ENCODE measurements at places on chromosomes 5 and 9. TPM values are rescaled to one million over a fixed set of nuclear protein-coding genes. Genes with fewer than 3 reads are reported as not detected.
A peak's percentile ranks its signal among the peaks of the same experiment; 100 is the strongest.

Gene OBP2B
- not detected for total RNA-seq

Gene ATP10B
- 4.7 TPM for total RNA-seq

Gene WDR55
- total RNA-seq, result 14.2 TPM

Gene GFM2
- total RNA-seq, result 61.0 TPM

Gene DNAH5
- 5.5 TPM for total RNA-seq

Gene PCDHB3
- total RNA-seq, result 10.3 TPM

Gene PDCD1LG2
- total RNA-seq, result 0.62 TPM

Gene FAM163B
- 16.5 TPM for total RNA-seq

Gene KLF4
- total RNA-seq, result 1.9 TPM

Gene PPP2R2B
- 141 TPM for total RNA-seq

Gene TYRP1
- 0.31 TPM for total RNA-seq

Gene OTP
- total RNA-seq, result not detected

DNA sequence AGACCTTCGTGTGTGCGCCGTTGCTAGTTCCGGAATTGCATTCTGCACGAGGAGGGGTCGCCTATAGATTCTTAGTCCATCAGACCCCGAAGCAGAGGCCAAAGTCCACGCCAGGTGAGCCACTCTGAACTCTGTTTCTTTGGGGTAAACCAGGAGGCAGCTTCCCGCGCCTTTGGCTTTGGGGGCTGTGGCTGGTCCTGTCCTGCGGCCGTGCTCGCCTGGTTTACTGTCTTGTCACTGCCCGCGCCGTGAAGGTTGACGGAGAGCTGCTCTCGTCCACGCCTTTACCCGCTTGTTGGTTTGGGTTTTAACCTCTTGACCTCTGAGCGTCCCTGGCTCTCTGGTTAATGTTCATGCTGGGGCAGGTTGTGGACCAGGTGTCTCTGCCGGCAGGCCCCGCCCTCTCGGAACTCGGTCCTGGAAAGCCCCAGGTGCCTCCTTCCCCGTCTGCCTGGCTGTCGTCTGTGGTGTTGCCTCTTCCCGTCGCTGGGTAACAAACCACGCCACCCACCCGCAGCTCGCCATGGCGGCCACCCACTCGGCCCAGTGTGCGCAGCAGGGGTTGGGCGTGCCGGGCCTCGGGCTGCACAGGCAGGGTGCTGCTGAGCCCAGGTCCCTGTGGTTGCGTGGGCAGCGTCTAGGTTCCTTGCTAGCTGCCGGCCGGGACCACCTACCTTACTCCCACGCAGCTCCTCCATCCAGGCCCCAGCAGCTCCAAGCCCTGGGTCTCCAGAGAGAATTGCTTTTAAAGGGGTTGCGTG, 44.6 kb upstream of the CACNA1B start:
- no peak for DNase-seq

- DNase-seq, result no peak
Measured at GRCh38 chr5:6084376-6084775, 294.0 kb downstream of the MED10 start.

- no peak for DNase-seq
Measured at GRCh38 chr5:52007230-52007858, 624.1 kb downstream of the ISL1 start.

DNA sequence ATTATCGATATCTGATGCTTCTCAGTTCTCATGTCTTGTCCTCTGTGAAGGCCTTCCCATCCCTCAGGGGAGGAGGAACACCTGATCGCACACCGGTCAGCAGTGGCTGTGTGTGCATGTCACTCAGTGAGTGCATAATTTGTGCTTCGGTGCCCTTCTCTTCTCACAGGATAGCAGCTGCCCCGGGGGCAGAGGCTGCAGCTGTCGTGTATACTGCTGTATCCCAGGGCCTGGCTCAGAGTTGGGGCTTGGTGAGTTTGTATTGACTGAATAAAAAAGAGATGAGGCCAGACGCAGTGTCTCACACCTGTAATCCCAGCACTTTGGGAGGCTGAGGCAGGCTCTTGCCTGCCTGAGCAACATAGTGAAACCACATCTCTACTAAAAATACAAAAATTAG, 49.7 kb upstream of the NCS1 start:
- DNase-seq, result no peak

GRCh38 chr9:111356481-111357244, 26.6 kb upstream of the OR2K2 start:
- peak; percentile 7 for DNase-seq

- DNase-seq, result no peak
Measured at GRCh38 chr9:88418715-88419540, 30.7 kb downstream of the SPIN1 start.

DNA sequence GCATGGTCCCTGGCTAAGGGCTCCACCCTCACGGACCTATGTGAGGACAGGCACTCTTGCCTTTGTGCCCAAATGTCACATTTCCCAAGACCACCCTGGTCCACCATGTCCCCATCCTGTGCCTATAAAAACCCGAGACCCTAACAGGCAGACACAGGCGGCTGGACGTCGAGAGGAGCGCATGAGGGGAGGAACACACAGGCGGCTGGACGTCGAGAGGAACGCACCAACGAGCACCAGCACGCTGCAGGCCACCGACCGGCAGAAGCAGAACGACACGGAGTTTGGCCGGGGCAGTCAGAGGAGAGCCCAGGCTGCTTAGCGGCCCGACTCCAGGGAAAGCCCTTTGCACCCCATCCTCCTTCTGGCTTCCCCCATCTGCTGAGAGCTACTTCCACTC, 119.9 kb downstream of the ADAMTS2 start:
- no peak for DNase-seq

- no peak for DNase-seq
Measured at GRCh38 chr9:14722391-14723035, at the start of gene CER1. TSS of gene CER1 (minus strand) at chr9:14722733. CDS start at chr9:14722672, 61 bp downstream.

- no peak for DNase-seq
Measured at GRCh38 chr9:35272989-35273388, 111.2 kb downstream of the UNC13B start.

GRCh38 chr5:1054799-1055775, 46.5 kb downstream of the NKD2 start:
- DNase-seq, result no peak

DNA sequence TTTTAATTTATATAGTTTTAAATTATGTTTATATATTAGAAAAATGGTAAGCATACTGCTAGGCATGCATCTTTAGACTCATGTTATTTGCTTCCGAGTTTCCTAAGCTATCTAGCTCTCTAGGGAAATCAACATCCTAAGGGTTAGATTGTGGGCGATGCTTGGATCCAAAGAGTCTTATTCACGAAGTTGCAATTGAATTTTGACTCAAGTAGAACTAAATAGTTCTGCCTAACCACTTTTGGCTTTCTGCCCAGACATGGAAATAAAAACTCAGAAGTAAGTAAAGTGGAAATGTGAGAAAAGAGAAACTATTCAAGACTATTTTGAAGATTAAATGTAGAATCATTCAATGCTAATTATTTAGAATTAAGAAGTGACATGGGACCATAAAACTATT, 440.4 kb downstream of the CDH18 start:
- no peak for DNase-seq

GRCh38 chr5:172775326-172776234, 4.6 kb upstream of the DUSP1 start:
- no peak for DNase-seq

DNA sequence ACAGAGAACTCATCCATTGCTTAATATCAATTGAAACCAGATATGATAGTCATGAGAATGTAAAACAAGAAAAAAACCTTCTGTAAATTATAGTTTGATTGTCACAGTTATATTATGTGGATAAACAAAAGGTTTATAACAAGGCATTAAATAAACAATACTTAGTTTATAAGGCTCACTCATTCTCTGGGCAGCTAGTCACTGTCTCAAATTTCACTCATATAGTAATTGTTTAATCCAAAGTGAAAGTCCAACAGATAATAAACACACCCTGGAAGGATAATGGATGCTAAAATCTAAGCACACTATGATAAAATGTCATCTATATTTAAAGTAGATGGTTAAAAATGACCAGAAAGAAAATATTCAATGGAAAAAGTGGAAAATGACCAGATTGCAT, 30.8 kb upstream of the SLC12A2 start:
- no peak for DNase-seq

- DNase-seq, result no peak
Measured at GRCh38 chr9:125523681-125524080, 183.3 kb downstream of the MAPKAP1 start.

DNA sequence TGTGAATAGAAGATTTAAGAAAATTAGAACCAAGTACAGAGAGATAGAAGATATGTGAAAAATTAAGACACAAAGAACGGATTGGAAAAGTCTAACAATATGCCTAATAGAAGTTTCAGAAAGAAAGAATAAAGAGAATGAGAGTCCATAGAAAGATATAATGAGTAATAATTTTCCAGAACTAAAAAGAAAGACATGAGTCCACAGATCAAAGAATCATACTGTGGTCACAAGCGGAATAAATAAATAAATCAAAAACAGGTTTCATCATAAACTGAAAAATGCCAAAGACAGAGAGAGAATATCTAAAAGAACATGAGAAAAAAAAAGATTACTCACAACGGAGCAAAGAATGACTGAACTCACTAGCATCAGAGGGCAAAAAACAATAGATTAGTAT, 32.9 kb downstream of the FEM1C start:
- DNase-seq, result no peak

GRCh38 chr5:126619781-126620180, 19.0 kb downstream of the PHAX start:
- no peak for DNase-seq

- DNase-seq, result no peak
Measured at GRCh38 chr5:135823881-135824280, 10.6 kb upstream of the SLC25A48 start.

- DNase-seq, result no peak
Measured at GRCh38 chr9:33101104-33101951, 24.9 kb upstream of the SMU1 start.

DNA sequence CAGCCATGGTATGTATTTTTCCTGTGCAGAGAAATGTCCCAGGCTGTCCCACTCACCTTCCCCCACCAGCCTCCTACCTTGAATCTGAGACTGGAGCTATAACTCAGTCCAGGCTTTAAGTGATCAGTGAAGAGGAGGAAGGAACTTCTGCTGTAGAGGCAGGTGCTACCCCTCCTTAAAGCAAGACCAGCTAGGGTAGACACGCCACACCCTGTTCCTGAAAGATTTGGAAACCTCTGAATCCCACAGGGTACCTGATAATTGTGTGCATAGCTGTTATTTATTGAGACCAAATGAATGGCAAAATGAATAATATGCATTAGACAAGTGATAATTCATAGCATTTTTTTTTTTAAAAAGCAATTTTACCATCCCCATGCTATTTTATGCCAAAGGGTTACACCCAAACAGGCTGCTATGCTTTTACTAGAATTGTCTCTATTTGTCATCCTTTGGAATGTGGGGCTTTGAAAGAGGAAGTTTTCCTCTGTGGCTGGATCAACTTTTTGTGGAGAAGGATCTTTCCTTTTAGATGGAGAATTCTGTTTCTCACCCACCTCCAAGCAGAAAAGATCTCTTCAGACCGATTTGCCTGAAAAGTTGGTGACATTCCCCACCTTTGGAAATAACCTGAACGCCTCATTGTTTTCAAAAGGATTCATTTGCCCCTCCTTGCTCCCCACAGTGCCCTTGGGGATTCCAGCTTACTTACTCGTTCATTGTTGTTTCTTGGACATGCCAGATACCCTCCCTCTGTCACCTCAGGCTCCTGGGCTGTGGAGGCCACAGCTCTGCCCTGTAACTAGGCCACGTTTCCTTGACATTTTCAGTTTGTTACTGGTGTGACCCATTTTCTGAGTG, 248.7 kb downstream of the NR3C1 start:
- DNase-seq, result no peak

- DNase-seq, result no peak
Measured at GRCh38 chr5:153546566-153546965, 56.1 kb downstream of the GRIA1 start.

GRCh38 chr9:123348317-123348992, 7.5 kb upstream of the CRB2 start:
- no peak for DNase-seq

DNA sequence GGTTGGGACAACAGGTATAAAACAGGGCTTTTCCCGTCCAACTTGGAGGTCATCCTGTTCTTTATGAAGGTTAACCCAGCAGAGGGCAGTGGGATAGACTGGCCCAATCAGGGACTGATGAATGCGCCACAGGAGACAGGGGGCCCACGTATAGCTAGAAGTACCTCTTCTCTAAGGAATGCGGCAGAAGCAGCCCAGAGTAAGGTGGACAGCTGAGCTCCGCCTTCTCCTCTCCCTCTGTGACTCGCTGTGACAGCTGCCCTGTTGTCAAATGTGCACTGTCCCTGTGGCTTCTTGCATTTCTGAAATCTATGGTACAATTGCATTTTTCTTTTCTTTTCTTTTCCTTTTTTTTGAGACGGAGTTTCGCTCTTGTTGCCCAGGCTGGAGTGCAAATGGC, 306.6 kb downstream of the FBXL7 start:
- no peak for DNase-seq

- DNase-seq, result no peak
Measured at GRCh38 chr5:91271999-91272398, 111.1 kb downstream of the ARRDC3 start.

Measured in occipital lobe (tissue), 3 donors.